ENCODE measurements at places on chromosomes 6 and 20. TPM values are rescaled to one million over a fixed set of nuclear protein-coding genes. Genes with fewer than 3 reads are reported as not detected.
A peak's percentile ranks its signal among the peaks of the same experiment; 100 is the strongest.

RIPPLY2 gene
- 5.4 TPM for total RNA-seq

TBC1D22B gene
- 6.1 TPM for total RNA-seq

KHDRBS2 gene
- not detected for total RNA-seq

MICB gene
- total RNA-seq, result 24.9 TPM

KHDC1 gene
- total RNA-seq, result 5.8 TPM

NMBR gene
- total RNA-seq, result not detected

SGK2 gene
- 0.06 TPM for total RNA-seq

SIGLEC1 gene
- total RNA-seq, result not detected

LTB gene
- not detected for total RNA-seq

PHF1 gene
- 14.3 TPM for total RNA-seq

DNA sequence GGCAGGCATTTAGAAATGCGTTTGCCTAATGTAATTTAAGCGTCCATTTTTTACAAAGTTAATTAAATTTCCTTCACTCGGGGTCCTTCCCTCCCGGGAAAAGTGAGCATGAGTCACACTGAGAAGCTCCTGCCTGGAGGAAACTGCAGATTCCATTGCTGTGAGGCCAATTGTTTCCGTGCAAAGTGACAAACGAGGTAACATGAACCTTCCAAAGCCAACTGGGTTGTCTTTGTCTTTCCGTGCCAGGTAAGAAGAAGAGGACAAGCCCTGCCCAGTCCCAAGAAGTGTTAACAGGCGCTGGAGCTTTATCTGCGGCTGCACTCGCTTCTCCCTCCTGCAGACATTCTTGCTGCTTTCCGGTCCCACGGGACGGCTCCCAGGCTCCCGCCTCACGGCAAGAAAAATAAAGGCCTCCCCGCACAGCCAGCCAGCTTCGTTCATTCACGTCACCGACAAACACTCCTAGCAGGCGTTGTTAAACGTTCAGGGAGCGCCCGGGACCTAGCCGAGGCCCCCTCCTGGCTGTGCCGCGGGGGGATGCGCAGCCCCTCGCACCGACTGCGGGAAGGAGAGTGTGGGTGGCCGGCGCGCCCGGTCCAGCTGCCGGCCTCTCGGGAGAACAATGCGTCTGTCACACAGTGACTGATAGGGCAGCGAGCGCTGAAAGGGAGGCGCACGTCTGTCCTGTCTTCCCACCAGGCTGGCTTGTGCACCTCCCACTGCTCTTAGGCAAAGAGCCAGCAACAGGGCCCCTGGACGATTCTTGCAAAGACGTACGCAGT is 61.5 kb upstream of the HDDC2 start:
- peak; percentile 84 for DNase-seq

DNA sequence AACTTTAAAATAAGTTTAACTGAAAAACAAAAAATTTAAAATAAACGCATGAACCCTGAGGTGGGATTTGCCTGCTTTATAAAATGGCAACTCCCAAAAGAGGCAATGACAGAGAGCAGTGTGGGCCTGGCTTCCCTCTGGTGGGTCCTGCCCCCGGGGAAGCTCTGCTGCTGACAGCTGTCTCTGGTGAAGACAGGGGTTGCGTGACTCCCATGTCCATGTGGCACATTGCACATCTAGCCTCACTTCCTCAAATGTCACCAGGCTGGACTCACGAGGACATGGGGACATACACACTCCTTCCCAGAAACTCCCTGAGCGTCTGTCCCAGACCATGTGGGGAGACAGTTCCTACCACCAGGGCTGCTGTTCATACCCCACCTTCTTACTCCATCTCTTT is 66.2 kb downstream of the ABHD12 start:
- DNase-seq, result no peak

GRCh38 chr6:55176958-55177357 is 2.6 kb downstream of the HCRTR2 start:
- no peak for DNase-seq

DNA sequence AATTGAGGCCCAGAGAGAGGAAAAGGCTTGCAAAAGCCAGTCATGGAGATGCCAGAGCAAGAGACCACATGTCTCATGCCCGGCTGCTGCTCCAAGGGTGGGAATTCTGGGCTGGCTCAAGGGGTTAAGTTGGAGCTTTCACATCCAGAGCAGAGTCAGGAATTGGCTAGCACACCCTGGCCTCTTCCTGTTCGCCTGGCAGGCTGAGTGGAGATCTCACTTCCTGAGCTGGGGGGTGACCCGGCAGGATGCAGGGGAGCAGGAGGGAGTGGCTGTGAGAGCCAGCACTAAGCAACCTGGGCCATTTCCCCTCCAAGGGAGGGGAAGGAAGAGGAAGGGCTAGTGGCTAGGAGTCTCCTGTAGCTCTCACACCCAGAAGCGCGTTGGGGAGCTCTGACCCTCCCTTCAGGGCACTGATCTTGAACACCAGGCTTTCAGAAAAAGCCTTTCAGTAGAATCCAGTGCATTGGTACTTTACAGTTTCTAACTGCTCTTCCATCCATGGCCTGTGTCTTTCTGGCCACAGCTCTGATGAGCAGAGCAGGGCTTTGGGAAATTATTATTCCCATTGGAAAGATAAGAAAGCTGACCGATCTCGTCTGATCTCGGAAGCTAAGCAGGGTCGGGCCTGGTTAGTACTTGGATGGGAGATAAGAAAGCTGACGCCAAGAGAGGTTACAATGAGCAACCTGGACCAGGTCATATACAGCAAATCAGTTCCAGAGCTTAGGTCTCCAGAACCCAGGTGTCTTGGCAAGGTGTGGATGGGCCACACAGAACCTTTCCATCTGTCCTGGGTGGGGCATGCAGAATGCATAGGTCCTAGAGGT is 2.2 kb upstream of the CCM2L start:
- DNase-seq, result peak; percentile 75

- peak; percentile 93 for DNase-seq
Measured at GRCh38 chr6:32369660-32370059, 2.0 kb downstream of the TSBP1 start.

- DNase-seq, result no peak
Measured at GRCh38 chr6:169396554-169397163, 143.0 kb upstream of the THBS2 start.

DNA sequence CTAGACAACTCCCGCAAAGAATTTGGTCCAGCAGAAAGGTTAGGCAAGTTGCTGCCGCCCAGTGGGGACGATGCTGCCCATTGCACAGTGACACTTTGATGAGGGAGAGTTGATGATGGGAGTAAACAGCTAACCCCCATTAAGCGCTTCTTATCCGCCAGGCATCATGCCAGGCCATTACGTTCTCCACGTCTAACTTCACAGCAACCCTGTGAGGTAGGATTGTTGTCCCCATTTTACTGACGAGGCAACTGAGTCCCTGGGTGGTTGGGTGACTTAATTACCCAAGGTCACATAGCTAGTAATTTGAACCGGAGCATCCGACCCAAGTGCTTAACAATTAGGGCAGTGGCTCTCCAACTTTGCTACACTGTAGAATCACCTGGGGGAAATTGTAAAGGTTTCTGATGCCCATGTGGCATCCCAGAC is 738 bp downstream of the RALGAPB start:
- DNase-seq, result peak; percentile 21

GRCh38 chr6:110233770-110234374 is 53.6 kb downstream of the CDC40 start:
- no peak for DNase-seq

GRCh38 chr6:28000351-28001045 is 43.5 kb downstream of the OR2B6 start:
- no peak for DNase-seq

- DNase-seq, result no peak
Measured at GRCh38 chr20:382291-383115, 1.9 kb downstream of the TRIB3 start.

DNA sequence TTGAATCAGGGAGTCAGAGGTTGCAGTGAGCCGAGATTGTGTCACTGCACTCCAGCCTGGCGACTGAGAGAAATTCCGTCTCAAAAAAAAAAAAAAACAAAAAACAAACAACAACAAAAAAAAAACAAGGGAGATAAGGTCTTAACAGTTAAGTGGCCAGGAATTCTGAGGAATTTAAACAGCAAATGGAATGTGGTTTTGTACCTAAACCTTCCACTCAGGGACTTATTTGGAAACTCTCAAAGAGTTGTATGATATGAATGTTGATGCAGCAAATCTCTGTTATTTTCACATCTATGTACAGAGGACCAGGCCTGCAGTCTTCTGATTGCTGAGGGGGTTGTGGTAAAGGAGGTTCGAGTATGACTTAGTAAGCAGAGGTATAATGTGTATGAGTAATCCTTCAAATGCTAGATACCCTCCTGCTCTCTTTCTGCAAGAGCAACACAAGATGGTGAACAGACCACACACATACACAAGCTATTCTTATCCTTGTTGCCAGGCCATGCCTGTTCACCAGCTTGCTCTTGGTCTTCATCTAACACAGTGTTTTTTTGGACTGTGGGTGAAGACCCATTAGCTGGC is 174.9 kb upstream of the SCGN start:
- peak; percentile 57 for DNase-seq

- no peak for DNase-seq
Measured at GRCh38 chr20:6680854-6681253, 86.6 kb upstream of the BMP2 start.

GRCh38 chr20:35297740-35298139 is 5.5 kb upstream of the FAM83C start:
- no peak for DNase-seq

DNA sequence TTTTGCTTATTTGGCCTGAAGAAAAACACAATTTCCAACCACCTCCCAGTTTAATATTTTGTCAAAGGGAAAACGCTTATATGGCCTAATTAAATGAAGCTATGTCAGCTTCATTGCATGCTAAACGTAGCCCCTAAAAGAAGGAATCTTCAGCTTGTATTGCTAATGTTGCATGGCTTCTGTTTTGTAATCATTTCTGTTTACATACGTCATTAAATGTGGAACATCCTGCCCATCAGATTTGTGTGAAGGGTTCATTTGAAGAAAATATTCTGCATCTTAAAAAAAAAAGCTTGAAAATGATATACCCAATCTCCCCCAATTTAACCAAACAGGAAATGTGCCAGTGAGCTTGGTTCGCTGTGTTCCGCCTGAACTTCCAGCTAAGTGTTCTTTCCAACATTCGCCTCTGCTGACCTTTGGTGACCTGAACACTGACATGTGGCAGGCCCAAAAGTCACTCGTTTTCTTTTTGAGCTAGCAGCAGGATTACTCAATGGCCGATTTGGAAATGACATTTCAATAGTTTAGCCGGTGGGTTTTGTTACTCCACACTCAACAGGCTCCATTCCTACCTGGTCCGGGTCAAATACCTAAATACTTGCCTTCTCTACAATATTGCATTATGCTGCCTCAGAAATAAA is 12.7 kb upstream of the SIRT5 start:
- no peak for DNase-seq

DNA sequence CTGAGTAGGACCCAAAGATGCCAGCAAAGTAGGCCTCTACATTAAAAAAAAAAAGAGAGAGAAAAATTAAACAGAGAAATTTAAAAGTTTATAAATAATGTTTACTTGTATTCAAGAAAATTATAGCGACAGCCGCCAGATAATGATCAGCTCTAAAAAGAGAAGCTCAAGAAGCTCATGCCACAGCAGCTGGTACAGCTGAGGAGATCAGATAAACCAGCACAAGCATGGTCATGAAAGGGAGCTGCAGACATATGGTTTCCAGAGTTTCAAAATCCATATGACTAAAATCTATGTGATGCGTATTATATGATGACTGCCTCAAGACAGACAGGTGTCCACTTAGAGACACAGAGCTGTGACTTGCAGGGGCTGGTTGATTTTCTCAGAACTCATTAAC is 13.6 kb upstream of the HLA-C start:
- DNase-seq, result no peak

DNA sequence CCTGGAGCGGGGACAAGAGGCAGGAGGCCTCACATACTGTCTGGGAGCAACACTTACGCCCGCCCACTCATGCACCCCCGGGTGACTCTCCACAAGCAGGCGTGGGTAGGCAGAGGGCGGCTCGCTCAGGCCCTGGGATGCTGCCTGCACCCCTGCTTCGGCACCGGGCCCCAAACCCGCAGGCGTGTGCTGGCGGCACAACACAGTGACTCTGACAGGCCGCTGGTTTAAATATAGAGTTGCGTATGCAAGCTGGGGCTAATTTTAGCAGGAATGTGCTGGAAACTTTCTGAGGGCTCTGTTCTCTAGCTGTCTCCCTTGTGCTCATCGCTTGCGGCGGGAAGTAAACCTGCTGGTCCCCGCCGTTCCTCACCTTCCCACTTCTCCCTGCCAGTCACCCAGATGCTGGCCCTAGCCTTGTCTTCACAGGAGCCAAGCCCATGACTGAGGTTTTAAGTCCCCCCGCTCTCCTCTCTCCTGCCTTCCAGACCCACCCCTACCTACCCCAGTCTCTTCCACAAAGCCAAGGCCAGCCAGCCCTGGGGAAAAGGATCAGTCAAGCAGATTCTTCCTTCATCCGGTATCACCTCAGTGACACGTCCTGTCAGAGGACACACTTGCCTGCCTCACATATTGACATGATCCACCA is 94.5 kb upstream of the FOXP4 start:
- DNase-seq, result no peak

DNA sequence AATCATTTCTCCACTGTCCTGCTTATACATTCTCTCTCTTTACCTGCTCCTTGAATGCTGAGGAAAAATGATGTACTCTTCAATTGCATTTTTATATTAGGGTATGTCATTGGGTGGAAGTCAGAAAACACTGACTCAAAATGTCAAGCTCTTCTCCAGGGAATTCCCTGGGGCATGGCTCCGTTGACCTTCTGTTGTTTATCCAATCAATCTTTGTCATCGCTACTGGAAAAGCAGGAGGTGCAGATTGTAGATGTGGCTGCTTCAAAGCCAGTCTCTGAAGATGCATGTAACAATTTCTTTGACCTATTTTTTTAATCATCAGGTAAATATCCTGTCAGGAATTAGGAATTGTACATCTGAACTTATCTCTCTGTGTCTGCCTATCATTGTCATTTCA is 63.9 kb upstream of the TENT5A start:
- DNase-seq, result no peak

DNA sequence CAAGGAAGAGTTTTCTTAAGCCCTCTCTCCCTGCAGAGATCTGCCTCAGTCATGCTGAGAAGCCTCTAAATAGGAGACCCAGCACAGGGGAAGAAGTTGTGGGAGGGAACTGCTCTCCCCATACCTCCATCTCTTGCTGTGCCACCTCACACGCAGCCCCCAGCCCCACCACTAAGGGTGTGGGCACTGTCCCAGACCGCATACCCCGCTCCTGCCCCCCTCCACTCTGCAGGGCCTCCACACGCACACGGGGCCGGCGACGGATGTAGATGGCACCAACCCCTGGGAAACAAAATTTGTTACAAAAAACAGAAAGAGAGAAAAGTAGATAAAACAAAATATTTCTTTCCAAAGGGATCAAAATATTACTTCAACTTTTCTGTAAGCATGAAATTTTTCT is 10.2 kb upstream of the CPNE1 start:
- DNase-seq, result no peak

GRCh38 chr6:31752739-31753319 is 9.6 kb upstream of the SAPCD1 start:
- DNase-seq, result peak; percentile 86

GRCh38 chr6:48560408-48560807 is 449.4 kb upstream of the PTCHD4 start:
- peak; percentile 35 for DNase-seq

DNA sequence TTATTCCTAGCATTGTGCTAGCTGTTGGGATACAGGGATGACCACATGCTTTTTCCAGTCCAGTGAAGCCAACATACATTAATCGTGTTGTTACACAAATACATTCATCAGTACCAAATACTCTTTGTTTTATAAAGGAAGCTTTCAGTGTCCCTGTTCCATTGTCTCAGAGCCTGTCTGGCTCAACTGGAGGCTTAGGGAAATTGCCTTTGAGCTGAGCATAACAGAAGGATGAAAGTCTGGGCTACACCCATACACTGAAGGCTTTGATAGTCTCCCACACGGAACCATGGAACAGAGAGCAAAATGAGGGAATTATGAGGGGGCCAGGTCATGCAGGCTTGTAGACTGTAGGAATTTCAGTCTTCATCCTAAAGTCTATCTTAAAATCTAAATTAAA is 126.4 kb upstream of the KCNQ5 start:
- DNase-seq, result no peak

Data from Daoy (cell line).